Occipital lobe (tissue), 3 donors: ENCODE measurements at places on chromosomes 1 and 21. TPM values are rescaled to one million over a fixed set of nuclear protein-coding genes. Genes with fewer than 3 reads are reported as not detected.

DNA sequence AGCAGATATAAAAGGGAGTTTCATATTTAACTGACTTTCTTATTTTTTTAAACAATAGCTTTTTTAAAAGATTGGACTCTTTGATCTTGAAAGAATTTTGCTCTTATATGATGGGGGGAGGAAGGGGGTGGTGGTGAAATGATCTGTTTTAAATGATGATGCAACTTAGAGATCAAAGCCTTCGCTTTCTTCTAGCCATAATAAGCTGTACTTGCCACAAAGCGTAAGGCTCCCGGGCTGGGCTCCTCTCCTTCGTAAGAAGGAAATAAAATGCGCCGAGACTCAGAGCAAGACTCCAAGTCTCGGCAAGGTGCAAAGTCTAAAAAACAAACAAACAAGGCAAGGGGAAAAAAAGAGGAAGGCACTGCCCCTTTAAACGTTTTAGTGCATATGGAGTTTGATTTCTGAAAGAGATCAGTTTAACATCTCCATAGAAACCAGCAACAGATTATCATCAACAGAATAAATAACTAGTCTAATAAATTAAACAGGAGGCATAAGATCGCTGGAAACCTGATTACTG, 3.3 kb downstream of the CASZ1 start:
- no peak for DNase-seq

DNA sequence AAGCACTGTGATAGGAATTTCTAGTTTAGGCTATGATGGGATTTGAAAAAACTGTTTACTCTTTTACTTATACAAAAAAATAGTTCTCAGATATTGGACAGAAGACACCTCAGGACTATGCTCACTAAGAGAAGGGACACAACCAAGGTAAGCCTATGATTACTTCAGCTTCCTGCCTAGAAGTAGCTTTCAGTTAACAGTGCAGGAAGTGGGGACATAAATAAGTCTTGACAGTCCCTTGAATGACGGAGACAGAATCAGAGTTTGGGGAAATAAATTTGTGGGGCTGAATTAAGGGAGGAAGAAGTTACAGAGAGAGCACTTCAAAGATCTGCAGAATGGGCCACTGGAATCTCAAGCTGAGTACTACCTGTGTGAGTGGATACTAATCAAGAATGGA, 53.8 kb upstream of the OLFM3 start:
- DNase-seq: no peak

GRCh38 chr1:88284066-88284465, 400.0 kb upstream of the PKN2 start:
- no peak for DNase-seq

DNA sequence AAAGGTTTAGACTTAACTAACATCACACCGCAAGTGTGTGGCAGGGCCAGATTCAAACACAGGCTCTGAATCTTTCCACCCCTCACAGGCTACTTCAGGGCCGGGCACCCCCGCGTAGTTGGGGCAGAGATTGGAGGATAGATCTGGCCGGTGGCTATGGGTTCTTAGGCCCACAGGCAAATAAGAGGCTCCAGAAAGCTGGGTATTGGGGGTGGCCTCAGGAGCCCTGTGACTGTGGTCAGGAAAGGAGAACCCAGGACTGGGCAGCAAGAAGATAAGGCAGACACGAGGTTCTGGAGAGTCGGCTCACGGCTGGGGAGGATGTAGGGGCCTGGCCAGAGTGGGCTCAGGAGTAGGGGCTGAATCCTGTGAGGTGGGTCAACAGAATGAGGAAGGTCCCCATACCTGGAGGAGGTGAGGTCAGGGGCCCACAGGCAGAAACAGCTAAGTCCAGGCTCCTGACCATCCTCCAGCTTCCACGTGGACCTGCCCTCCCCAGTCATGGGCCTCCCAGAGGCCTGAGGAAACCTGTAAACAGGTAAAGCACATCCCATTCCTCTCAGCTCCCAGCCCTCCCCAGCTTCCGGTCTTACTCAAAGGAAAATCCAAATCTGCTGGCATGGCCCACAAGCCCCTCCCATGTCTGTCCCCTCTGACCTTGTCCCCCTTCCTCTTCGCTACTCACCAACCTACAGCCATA, 306.2 kb downstream of the MATN1 start:
- no peak for DNase-seq

SYCP1 gene
- not detected for total RNA-seq

DNA sequence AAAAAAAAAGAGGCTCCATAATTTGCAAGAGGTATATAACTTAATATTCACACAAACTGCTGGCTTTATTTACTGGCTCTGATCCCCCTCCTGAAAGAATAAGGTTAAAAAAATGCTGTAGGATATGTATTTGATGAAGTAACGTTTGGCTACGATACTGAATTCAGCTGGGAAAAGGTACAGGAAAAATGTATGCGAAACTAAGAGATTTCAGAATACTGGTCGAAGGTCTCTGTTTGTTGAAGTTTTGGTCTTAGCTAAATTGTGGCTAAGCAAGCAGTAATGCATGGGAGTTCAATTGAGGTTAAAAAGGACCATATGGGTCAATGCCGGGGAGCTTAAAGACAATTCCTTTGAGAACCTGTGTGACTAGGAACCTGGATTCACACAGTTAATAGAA, 355.5 kb upstream of the NCAM2 start:
- DNase-seq: no peak

CD1D gene
- 1.6 TPM for total RNA-seq

PLOD1 gene
- 23.9 TPM for total RNA-seq

DNA sequence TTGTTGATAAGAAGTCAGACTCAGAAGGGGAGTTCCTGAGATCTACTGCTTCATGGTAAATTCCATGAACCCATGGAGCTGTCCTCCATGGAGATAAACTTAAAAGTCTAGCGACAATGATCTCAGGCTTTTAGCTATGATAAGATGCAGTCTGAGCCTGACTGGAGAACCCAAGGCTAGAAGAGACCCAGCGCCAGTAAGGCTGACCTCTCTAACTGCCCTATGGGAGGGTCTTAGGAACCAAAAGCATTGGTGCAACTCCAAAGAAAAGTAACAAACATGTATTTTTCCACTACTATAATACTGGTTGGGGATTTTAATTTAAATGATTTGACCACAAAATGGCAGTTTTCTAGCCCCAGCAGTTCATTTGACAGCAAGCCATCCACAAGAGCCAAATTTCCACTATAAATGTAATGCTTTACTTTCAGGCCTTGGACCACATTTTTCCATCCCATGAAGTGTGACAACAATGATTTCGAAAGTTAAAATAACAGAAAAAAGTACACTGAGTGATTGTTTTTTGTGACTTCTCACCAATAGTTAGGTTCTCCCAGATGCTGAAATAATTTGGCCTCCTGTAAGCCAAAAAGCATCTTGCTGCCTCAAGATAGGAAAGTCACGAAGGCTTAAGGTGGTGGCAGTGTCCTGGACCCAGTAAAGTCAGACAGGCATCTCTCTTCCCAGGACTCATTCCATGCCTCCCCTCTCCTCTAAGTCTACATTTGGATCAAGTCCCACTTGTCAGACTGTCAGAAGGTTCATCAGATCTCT, 43.1 kb upstream of the EXOSC10 start:
- no peak for DNase-seq

OR2G6 gene
- total RNA-seq: not detected

PROX1 gene
- 14.8 TPM for total RNA-seq
